NCI-H774 (cell line): ENCODE measurements at places on chromosomes 3 and 15.

- no peak for DNase-seq
These were observed 32.8 kb downstream of the PLSCR1 start for GRCh38 chr3:146511402-146512134.

DNA sequence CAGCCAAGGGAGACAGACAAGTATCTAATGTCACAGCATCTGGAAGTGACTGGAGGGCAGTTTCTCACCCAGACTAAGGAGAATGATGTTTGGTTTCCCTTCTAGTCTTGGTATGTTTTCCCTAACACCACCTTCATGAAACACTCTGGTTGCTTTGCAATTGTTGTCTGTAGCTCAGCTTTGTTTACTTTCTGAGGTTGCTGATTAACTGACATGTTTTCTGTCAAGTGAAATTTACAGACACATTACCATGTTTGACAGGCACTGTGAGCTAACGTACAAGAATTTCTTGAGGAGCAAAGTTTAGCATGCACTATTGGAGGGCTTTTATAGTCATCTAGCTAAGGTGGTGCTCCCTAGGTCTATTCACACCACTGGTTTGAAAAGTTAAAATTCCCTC is 131.6 kb upstream of the NECTIN3 start:
- DNase-seq = no peak

GRCh38 chr3:127452321-127452821 is 138.2 kb downstream of the TPRA1 start:
- no peak for DNase-seq

DNA sequence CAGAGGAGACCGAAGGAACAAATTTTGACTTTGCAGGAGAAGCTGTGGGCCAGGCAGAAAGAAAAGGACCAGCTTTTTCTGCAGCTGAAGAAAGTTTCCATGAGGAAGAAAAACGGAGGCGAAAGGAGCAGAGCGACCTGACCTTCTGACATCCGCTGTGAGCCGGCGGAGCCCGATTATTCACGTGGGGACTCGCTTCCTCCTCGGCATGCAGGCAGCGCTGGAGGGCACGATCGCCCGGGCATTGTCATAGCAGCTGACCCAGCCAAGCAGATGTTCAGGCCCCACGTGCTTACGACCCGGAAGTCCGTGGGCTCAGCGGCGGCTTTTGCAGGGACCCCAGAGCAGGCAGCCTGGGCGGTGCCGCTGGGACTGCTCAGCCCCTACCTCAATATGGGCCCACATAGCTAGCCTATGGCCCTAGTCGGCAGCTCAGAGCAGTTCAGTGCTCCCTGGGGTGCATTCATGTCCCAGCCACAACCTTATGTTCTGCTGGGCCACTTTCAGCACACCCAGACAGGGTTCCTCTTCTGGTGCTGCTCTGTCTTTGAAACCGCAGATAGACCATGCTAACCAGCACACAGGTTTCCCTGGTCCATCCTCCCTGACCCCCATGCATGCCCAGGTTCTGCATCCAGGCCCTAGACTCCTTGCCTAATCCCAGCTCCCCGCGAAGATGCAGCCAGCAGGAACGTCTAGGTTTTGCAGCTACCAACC is 10.5 kb upstream of the EIF4A2 start:
- peak; percentile 23 for DNase-seq

DNA sequence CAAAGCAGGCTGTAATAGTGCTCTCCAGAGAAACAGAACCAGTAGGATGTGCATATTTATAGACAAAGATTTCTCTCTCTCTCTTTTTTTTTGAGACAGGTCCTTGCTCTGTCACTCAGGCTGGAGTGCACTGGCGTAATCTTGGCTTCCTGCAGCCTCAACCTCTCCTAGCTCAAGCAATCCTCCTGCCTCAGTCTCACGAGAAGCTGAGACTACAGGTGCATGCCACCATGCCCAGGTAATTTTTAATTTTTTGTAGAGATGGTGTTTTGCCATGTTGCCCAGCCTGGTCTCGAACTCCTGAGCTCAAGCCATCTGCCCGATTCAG is 67.1 kb upstream of the CHD2 start:
- no peak for DNase-seq

DNA sequence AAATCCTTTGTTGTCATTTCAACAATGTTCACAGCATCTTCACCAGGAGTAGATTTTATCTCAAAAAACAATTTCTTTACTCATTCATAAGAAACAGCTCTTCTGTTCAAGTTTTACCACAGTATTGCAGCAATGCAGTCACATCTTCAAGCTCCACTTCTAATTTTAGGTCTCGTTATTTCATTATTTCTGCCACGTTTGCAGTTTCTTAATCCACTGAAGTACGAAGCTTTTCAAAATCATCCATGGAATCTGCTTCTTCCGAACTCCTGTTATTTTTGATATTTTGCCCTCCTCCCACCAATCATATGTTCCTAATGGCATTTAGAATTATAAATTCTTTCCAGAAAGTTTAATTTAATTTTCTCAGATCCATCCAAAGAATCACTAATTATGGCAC is 12.6 kb upstream of the OR5K1 start:
- no peak for DNase-seq

DNA sequence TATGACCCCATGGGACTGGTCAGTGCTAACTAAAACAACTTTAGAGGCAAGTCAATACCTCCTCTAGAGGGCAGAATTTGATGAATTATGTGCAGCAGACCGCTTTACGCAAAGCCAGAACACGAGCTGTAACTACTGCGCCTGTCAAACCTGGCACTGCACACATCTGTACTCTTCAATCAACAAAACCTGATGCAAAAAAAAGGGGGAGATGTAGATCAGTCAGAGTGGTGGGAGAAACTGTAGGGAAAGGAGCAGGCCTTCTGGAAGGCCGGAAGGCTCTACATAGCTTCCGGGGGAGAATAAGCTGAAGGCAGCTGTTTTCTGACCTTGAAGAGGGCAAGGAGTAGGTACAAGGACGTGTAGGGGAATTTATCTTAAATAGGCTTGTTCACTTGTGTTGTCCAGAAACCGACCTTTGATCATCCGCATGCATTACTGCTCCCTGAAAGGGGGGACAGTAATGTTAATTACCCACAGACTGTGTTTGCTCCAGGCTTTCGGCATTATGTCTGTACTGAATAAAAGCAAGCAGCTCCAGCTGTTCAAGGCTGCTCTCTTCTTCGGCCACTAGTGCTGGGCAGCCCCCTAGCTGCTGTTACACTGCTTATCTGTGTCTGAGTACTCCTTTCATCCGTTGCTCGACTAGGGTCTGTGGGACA is 41.0 kb downstream of the GPR160 start:
- DNase-seq = no peak

GRCh38 chr15:77578641-77579372 is 53.9 kb downstream of the LINGO1 start:
- no peak for DNase-seq

- no peak for DNase-seq
These were observed 71.9 kb upstream of the PRR23E start for GRCh38 chr3:127120851-127121647.

- no peak for DNase-seq
These were observed 34.2 kb downstream of the SEMA5B start for GRCh38 chr3:122993124-122993978.

GRCh38 chr15:98953968-98954367 is 53.6 kb downstream of the PGPEP1L start:
- no peak for DNase-seq

DNA sequence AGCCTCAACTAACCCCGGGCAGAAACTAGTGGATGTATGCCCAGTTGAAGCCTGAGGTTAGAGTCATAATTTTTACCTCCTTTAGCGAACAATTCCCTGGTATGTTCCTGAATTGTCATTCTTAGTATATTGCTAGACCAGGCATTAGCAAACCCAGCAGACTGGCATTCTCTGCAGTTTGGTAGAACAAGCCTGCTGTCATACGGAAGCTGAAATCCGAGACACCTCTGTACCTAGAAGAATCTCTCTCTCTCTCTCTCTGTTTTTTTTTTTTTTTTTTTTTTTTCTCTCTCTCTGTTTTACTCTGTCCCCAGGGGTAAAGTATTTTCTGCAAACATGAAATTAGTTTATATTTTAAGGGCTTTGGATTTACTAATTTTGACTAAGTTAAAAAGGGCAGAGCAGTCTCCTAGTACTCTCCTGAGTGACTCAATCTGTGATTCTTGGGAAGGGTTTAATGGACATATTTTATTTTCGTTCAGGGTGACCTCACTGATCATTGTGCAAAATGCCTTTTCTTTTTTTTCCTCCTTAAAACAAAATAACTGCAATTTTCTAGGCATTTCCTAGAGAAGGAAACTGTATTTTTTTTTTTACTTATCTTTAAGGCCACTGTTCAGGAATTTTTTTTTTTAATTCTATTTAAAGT is 133.6 kb upstream of the ICE2 start:
- no peak for DNase-seq

DNA sequence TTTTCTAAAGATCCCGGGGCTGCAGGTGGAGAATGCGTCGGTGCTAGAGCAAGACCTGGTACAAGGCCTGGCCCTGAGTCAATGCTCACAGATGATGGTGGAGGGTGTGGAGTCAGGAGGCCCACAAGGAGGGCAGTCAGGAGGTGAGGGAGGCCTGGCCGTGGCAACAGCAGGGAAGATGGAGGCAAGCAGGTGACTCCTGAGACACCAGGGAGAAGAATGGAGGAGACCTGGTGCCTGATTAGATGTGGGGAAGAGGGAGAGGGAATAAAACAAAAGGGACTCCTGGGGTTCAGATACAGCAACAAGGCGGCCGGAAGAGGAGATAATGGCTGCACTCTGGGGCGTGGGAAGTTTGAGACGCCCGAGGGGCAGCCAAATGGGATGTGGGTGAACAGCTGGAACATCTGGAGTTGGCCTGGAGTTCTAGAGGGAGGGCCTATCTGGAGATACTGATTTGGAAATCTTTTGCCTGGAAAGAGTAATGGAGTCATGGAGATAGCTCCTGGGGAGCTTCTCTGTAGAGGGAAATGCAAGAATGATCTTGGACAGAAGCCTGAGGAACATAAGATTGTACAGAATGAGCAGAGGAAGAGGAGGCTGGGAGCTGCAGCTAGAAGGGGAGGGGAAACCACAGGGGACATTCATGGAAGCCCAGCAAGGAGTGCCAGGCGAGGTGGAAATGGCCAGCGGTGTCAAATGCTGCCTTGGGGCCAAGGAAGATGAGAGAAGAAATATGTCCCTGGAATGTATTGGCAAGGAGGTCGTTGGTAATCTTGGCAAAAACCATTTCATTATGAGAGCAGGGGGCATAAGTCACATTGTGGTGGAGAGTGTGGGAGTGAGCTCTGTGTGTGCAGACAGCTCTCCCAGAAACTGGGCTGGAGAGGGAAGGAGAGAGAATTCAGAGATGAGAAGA is 67.5 kb upstream of the CORO2B start:
- no peak for DNase-seq

- DNase-seq = no peak
These were observed 16.5 kb downstream of the BCHE start for GRCh38 chr3:165820671-165821123.

GRCh38 chr15:39194106-39194830 is 386.6 kb upstream of the THBS1 start:
- DNase-seq = no peak

DNA sequence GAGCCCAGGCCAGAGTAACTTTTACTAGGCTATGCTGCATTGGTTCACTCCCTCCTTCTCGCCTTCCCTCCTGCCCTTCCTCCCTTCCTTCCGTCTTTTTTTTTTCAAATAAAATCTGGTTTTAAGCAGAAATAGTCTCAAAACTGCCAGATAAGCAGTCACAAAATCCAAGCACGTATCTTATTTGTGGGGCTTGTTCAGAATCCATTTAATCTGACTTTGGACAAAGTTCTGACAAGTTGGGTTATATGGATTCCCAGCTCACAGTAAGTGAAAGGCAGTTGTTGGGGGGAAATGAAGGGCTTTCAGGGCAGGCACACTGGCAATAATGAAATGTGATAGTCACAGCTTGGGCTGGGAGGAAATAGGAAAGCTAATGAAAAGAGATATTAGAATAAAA is 32.0 kb upstream of the PLXND1 start:
- no peak for DNase-seq

GRCh38 chr15:59255680-59256336 is 49.2 kb downstream of the LDHAL6B start:
- no peak for DNase-seq

DNA sequence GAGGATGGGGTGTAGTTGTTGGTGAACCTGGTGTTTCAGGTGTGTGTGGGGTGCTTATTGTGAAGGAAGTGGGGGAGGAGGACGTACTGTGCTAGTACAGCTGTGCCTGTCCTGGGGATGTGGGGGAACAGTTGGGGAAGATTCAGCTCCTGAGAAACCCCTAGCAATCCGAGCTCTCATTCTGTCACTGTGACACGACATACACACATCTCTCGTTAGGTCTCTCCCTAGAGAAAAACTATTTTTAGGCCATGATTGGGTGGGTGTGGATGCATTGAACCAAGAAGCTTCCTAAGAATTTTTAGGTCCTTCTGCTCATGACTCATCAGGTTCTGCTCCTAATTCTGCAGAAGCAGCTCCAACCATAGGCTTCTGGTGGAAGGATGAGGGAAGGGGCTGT is 54.3 kb downstream of the SLC30A4 start:
- DNase-seq = no peak

DNA sequence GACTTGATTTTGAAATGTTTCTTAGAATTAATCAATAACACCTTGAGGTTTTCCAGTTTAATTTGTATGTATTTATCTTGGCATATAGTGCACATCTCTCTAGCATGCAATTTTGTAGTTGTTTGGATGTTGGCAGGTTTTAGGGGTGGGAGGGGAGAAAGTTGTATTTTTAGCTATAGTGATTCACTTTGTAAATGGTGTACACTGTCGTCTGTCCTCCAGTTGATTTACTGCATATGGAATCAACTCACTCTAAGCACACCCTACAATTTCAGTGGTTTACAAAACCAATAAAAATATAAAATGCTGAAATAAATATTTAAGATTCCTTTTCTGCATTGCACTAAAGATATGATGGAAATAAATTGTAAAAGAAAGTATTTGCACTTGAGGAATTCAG is 199.1 kb downstream of the CDIN1 start:
- no peak for DNase-seq

DNA sequence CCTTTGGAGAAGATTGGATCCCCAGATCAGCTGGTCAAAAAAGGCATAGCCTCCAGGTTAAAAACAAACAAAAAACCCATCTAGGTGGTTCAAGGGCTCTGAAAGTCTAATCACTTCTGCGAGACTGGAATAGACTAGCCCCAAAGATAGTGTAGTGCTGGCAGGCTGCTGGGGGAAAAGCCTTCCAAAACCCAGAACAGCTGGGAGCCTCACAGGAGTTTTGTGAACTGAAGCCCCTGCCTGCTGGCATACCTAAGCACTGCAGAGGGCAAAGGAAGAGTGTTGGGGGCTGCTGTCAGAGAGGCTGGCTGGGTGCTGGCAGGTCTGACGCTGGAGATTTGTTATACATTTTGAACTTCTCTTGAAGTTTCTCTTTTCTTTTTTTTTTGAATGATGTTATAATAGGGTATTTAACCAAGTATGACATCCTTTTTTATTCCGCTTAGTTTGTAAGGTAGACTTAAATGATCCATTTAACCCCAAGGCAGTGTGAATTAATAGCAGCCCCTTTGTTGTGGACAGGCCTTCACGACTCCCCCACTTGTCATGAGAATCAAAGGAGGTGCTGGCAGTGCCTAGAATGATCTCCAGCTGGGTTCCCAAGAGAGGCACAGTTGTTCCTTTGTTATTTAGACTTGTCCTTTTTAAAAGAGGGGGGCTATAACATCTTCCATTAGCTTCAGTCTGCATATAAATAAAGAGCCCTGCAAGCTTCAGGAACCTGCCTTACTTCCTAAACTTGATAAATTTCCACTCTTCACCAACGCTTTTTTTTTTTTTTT is 53.9 kb downstream of the CRTC3 start:
- DNase-seq = no peak
